GM23248 (cell line): ENCODE measurements at places on chromosomes 7 and 10.

DNA sequence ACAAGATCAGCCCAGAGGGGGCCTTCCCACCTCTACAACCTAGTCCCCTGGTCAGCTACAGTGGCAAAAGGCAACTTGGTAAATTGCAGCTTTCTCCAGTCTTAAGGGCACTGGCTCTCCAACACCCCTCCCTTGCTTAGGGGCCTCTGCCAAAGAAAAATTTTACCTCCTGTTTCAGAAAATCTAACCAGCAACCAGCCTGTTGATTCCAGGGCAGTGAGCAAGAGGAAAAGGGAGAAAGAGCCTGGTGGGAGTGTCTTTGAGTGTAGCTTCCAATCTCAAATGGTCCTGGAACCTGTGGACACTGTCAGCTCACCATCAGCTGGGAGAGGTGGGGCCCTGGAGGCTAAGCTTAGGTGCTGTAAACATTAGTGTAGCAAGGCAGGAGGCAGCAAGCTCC lies 22.9 kb downstream of the ACTR1A start:
- DNase-seq = no peak

- DNase-seq = no peak
Observed at GRCh38 chr7:77765481-77765880, 32.8 kb downstream of the TMEM60 start.

DNA sequence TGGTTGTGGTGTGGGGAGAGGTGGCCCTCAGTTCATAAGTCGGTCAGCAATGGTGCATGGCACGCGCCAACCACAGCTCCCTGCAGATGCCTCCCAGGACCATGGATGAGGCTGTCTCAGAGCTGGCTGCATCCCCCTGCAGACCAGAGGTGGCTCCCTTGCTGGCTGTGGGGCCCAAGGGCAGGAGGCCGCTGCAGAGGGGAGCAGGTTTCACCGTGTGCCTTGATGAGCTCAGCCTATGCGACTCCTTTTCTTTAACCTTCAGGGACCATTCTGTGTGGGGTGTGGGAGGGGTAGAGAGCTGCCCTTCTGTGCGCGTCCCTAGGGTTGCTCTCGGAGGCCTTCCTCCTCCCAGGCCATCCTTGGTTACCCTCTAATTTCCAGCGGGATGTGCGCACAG lies 152.4 kb downstream of the ACTR3B start:
- DNase-seq = no peak

DNA sequence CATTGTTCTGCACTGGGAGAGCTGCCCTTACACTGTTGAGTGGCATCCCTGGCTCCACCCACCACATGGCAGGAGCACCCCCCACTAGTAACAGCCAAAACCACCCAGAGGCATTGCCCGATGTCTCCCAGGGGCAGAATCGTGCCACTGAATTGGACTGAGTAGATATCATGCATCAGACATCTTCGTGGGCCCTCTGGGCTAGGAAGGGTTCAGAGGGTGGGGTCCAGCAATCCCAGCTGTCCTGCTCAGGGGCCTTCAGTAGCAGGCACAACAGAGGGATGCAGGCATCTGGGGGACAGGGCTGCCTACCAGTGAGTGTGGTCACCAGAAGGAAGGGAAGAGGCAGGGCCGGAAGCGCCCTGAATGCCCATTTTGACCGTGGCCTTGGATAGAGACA lies 119.7 kb upstream of the PPP2R2D start:
- DNase-seq = no peak

DNA sequence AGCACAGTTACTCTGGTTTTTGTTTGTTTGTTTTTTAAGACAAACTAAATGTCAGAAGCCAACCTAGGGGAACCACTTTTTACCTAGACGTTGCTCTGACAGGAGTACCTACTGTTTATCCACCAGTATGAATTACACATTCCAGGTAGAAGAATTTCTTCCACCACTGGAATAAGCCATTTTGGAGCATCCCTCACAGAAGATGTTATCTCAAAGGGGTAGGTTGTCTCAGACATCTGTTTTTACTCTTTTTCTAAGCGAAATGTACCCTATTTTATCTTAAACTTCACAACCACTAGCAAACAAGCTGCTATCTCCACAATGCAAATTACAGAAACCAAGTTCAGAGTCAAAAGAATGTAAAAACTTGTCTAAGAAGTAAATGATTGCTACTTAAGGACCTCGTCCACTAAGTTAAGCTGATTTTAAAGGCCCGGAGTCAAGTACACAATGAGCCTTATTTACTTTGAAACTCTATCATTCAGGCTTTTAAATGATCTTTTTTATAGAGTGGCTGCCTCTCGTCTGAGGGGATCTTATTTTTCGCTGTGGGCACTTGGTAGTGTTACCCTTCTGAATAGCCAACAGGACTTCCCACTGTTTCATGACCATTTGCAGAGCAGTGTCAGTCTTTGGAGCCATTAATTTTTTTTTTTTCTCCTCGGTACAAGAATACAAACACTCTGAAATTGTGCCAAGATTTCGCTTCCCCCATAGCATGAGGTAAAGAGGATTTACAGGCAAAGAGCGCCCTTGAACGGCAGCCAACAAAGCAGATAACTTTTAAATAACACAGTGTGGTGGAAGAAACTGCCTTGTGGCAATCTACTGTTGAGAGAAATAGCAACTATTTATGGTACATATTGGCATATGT lies 15.7 kb upstream of the ARMC3 start:
- DNase-seq = no peak

GRCh38 chr10:122465401-122466040 lies 4.2 kb downstream of the HTRA1 start:
- no peak for DNase-seq

GRCh38 chr7:4725850-4726450 lies 43.9 kb downstream of the FOXK1 start:
- DNase-seq = peak; percentile 15

DNA sequence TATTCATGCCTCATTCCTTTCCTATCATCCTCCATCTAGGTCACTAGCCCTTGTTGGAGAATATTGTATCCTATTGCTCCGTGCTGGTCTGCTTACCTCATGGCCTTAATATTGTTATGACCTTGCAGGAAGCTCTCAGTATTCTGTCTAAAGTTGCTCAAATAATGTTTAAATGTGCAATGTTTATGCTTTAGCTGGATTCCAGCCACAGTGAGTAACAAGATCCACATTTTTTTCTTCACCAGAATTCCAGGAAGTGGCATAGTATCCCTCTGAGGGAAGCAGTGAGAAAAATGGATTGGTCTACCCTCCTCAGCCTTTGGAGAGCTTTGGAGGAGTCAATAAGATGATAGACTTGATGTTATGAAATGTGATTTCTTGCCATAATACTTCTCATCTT lies 402.6 kb downstream of the NRG3 start:
- DNase-seq = no peak

DNA sequence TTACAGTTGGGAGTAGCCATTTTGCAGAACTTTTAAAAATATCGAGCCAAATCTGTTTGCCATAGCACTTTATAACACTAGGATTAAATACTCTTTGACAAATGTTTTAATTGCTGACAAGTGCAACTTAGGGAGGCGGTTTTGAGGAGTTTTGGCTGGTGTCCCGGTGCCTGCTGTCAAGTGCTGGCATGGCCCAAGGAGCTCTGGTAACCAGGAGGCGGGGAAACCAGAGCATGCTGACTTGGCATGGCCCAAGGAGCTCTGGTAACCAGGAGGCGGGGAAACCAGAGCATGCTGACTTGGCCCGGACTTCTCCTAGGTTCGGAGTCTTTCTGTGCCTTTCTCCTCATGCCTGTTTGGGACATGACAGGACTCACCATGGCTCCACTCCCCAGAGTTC lies 30.8 kb upstream of the ZNF32 start:
- peak; percentile 13 for DNase-seq

- DNase-seq = no peak
Observed at GRCh38 chr7:78465894-78466293, 667.3 kb downstream of the PHTF2 start.

- DNase-seq = no peak
Observed at GRCh38 chr10:28685717-28686116, 8.4 kb downstream of the BAMBI start.

- DNase-seq = no peak
Observed at GRCh38 chr10:119755446-119755845, 29.6 kb downstream of the INPP5F start.

- DNase-seq = peak; percentile 94
Observed at GRCh38 chr7:41189866-41190265, 513.0 kb downstream of the INHBA start.

DNA sequence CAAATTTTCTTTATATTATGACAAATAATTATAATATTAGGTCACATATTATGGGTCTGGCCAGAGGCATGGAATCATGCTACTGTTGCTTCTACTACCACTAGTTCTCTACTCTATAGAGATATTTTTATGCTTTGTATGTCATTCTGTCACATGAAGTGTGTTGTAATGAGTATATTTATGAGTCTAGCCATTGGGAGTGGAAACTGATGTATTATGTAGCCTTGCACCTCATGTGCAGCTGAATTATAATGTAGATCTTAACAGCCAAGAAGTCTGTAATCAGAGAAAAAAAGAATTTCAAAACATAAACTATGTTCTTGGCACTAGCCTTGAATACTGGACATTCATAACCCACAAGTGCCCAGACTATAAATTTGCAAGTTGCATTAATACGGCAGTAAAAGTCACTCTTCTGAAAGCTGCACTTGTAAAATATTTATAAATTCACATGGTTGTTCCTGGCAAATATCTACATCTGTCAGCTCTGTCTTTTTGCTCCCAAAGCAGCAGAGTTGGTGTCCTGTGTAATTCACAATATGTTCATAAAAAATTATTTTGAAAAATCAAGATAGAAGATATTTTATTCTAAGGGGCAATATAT lies 48.6 kb upstream of the SKAP2 start:
- DNase-seq = no peak

- DNase-seq = no peak
Observed at GRCh38 chr10:11520892-11521291, 90.6 kb downstream of the USP6NL start.

DNA sequence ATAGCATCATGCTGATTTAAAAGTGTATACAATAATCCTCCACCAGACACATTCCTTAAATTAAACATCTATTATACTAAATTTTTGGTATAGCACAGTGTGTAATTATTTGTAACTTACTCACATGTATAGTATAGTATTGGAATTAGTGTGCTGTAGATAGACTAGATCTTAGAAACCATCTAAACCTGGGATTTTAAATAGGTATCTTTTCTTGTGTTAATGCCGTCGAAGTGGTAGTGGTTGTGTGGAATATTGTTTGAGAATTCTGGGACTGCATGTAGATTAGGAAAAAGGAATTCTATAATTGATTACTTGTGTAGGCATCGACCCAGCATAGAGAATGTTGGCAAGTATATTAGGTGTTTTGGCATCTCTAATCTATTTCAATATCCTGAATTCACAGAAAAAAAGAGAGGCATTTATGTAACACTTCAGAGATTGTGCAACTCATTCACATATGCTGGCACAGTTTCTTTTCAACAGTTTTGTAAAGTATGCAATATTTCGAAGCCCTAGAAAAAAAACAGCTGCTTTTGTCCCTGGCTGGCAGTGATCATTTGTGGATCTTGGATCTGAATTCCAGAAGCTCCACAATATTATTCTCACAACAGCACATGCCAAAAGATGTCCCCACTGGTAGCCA lies 145.5 kb upstream of the AGR3 start:
- DNase-seq = peak; percentile 59

DNA sequence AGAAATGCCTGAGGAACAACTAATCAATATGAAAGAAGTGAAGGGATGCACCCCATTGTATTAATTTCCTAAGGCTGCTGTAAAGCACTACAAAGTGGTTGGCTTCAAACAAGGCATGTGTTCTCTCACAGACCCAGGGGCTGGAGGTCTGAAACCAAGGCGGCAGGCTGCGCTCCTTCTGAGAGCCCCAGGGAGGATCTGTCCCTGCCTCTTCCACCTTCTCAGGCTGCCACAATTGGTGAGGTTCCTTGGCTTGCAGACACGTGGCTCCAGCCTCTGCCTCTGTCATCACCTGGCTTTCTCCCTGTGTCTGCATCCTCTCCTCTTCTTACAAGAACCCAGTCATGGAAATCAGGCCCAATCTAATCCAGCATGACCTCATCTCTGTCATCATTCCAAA lies 110.1 kb downstream of the TNS3 start:
- DNase-seq = peak; percentile 14

- no peak for DNase-seq
Observed at GRCh38 chr10:127216274-127216673, 19.9 kb upstream of the INSYN2A start.

DNA sequence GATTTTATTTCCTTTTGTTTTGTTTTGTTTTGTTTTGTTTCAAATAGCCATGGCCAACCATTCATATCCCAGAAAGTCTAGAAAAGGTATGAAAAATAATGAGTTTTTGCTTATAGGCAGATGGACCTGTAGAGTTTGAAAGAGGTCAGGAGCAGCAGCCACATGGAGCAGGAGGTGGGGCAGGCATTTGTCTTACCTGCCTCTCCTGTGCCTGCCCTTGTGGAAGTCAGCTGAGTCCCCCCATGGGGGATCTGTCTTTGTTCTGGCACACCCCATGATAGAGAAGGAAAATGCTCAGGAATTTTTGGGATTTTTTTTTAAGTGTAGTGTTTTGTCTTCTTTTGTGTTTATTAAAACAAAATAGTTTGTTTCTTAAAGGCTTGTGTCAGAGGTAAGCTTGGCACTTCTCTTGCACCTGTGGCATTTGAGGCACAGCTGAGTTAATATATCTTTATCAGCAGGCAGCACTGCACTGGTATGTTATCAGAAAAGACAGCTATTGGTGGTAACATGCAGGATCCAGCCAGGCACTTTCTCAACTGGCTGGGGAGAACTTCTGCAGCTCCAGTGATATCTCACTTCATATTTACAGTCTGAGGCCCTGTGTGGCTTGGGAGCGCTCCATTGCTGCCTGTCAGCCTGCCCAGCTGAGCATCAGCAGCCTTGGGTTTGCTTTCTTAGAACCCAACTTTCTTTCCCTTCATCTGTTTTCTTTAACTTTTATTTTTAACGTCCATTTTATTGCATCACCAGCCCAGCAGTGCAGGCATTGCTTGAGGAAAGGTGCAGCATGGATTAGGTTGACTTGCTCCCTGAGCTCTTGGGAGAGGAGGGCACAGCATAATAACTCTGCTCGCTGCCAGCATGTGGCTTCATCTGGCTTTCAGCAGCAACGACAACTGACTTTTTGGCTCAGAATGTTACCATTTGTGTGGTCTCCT lies 44.4 kb downstream of the LRRC4 start:
- no peak for DNase-seq
